ENCODE measurements at places on chromosomes 3 and 15. TPM values are rescaled to one million over a fixed set of nuclear protein-coding genes. Genes with fewer than 3 reads are reported as not detected.

MYL3 gene
- 1.4 TPM for total RNA-seq

CCDC54 gene
- not detected for total RNA-seq

CD200 gene
- total RNA-seq: 4.1 TPM

CGNL1 gene
- 2.2 TPM for total RNA-seq

SLC24A5 gene
- not detected for total RNA-seq

ADAMTS17 gene
- 8.9 TPM for total RNA-seq

PDCD10 gene
- total RNA-seq: 89.7 TPM

IQCH gene
- total RNA-seq: 5.2 TPM

NANOGP8 gene
- 5.2 TPM for total RNA-seq

ITGB5 gene
- 572 TPM for total RNA-seq

RETNLB gene
- 62.7 TPM for total RNA-seq

SAMD7 gene
- not detected for total RNA-seq

PLD1 gene
- total RNA-seq: 52.1 TPM

TF gene
- total RNA-seq: 1.1 TPM

ASB14 gene
- total RNA-seq: not detected

FAM3D gene
- 243 TPM for total RNA-seq

CFAP100 gene
- total RNA-seq: not detected

IL17RE gene
- total RNA-seq: 81.5 TPM

CLDN16 gene
- total RNA-seq: not detected

RFTN1 gene
- 6.7 TPM for total RNA-seq

SNRPA1 gene
- total RNA-seq: 54.0 TPM

C3orf22 gene
- not detected for total RNA-seq

KPNA4 gene
- total RNA-seq: 29.7 TPM

STRC gene
- total RNA-seq: 0.41 TPM

CKMT1B gene
- 184 TPM for total RNA-seq

GRK7 gene
- total RNA-seq: not detected

GOLGA8A gene
- total RNA-seq: 120 TPM

GOLGA8H gene
- not detected for total RNA-seq

ZNF148 gene
- 27.0 TPM for total RNA-seq

LRRC34 gene
- total RNA-seq: 1.9 TPM

SLC6A20 gene
- total RNA-seq: 0.32 TPM

ISL2 gene
- 1.3 TPM for total RNA-seq

DCUN1D1 gene
- total RNA-seq: 20.5 TPM

TP63 gene
- not detected for total RNA-seq

GABRA5 gene
- not detected for total RNA-seq

LRRC31 gene
- 45.7 TPM for total RNA-seq

CCNB2 gene
- total RNA-seq: 7.5 TPM

ACOX2 gene
- total RNA-seq: 43.0 TPM

ANKRD63 gene
- not detected for total RNA-seq

PPP4R2 gene
- total RNA-seq: 14.5 TPM

MINDY4B gene
- not detected for total RNA-seq

ATP13A5 gene
- total RNA-seq: not detected

PLAAT1 gene
- not detected for total RNA-seq

UBA3 gene
- 30.6 TPM for total RNA-seq

ZIC4 gene
- total RNA-seq: not detected

DUOX1 gene
- 4.1 TPM for total RNA-seq

DNAH1 gene
- total RNA-seq: 20.5 TPM

IL5RA gene
- not detected for total RNA-seq

GABRB3 gene
- 3.8 TPM for total RNA-seq

PIERCE2 gene
- total RNA-seq: not detected

CCNL1 gene
- total RNA-seq: 422 TPM
